ENCODE measurements at places on chromosomes 13 and 19.

- DNase-seq, result no peak
These were observed 2.5 kb upstream of the NR2F6 start for GRCh38 chr19:17248011-17248776.

DNA sequence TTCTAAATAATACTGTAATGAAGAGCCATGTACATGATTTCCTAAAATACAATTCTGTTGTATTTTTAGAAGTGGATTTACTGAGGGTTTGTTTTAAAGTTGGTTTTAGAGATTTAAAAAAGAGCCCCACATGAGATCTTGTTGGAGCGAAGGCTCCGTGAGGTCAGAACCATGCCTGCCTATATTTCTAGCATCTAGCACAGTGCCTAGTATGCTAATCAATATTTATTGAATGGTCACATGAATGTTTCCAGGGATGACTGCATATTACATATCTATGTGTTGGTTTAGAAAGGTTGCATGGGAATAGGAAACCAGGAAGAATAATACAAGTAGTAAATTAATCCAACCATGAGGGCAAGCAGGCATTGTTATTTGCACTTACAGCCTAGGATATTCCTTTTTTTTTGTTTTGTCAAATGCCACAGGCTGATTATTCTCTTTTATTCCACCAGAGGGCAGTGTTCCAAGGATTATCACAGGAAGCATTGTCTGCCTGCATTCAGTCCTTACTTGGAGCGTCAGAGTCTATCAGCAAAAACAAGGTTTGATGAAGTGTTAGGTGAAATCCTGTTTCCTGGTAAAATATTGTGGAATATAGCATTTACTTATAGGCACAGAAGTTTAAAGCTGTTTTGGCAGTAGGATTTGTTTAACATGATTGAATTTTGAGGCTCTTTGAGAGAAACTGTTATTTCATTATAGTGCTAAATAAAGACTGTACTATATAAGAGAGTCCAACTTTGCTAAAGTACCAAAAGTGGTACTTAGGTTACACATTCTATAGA, 46.8 kb downstream of the COG3 start:
- no peak for DNase-seq

GRCh38 chr19:56133858-56134653, 7.0 kb upstream of the ZNF444 start:
- no peak for DNase-seq

DNA sequence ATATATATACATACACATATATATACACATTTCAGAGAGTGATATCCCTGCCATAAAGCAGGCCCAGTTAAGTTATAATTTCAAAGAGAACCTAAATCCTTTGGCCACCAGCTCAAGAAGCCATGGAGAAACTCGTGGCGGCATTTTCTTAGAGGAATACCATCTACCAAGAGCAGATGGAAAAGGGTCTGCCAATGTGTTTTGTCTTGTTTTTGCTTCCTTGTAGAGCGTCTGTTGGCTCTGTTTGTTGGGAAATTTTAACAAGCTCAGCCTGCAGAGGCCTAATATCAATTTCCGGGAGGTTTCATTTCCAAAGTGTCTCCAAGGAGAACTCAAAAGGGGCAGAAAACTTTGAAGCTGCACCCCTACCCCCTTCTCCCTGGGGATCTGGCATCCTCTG, 140.5 kb downstream of the IER2 start:
- no peak for DNase-seq

GRCh38 chr13:38180126-38180525, 169.5 kb upstream of the UFM1 start:
- no peak for DNase-seq

DNA sequence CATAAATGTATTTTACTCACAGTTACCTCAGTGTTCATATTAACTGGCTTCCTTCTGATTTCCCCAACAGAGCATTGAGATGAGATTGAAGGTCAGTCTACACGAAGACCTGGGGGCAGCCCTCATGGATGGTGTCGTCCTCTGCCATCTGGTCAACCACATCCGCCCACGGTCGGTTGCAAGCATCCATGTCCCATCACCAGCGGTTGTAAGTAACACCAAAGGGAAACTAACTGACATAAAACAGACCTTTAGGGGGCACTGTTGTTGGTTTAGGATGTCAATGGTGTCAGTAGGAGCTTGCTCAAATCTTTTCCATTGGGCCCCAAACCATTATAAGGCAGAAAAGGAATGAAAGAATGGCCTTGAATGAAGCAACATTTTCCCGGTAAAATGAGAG, 68.2 kb downstream of the ESD start:
- no peak for DNase-seq

GRCh38 chr19:16516381-16516780, 20.2 kb downstream of the C19orf44 start:
- no peak for DNase-seq

- DNase-seq, result no peak
These were observed 40.5 kb upstream of the CNMD start for GRCh38 chr13:52780092-52780491.
